ENCODE measurements at places on chromosomes 5 and 9.

- DNase-seq = peak; percentile 20
Observed at GRCh38 chr5:55969956-55970355, 24.8 kb downstream of the IL6ST start.

DNA sequence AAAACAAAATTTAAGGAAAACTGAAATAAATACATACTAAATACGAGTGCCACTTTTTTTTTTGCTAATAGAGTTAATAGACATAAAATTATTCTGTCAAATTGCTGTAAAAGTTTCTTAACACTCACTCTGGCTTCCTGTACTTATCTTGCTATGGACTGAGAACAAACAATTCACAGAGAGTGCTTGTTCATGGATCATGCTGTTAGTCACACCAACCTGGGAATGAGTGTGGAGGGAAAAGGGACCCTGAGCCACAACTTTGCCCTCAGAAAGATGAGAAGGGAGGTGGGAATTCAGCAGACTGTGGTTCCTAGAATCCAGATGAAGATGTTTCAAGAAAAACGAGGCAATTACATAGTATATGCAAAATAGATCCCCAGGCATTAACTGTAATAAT lies 246.9 kb downstream of the FBXL7 start:
- no peak for DNase-seq

DNA sequence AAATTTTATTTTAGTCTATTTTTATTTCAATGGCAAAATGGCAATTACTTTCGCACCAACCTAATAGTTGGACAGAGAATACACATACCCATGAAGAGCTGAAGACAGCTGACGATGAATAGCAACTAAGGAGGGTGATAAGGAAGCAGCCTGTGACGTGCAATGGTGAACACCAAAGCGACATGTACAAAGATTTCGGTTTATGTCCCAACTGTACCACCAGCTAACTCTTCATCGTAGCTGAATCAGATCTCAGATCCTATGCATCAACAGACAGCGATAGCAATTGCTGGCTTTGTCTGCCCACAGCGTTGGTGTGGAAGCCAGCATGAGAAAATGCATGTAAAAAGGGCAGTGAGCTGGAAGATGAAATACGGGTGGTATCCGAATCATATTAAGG lies 130.6 kb upstream of the ANKH start:
- no peak for DNase-seq

- no peak for DNase-seq
Observed at GRCh38 chr5:119017994-119018393, 29.6 kb upstream of the DTWD2 start.

GRCh38 chr5:97281257-97281656 lies 98.2 kb upstream of the RIOK2 start:
- no peak for DNase-seq

GRCh38 chr5:160548949-160549645 lies 127.4 kb downstream of the PTTG1 start:
- no peak for DNase-seq

DNA sequence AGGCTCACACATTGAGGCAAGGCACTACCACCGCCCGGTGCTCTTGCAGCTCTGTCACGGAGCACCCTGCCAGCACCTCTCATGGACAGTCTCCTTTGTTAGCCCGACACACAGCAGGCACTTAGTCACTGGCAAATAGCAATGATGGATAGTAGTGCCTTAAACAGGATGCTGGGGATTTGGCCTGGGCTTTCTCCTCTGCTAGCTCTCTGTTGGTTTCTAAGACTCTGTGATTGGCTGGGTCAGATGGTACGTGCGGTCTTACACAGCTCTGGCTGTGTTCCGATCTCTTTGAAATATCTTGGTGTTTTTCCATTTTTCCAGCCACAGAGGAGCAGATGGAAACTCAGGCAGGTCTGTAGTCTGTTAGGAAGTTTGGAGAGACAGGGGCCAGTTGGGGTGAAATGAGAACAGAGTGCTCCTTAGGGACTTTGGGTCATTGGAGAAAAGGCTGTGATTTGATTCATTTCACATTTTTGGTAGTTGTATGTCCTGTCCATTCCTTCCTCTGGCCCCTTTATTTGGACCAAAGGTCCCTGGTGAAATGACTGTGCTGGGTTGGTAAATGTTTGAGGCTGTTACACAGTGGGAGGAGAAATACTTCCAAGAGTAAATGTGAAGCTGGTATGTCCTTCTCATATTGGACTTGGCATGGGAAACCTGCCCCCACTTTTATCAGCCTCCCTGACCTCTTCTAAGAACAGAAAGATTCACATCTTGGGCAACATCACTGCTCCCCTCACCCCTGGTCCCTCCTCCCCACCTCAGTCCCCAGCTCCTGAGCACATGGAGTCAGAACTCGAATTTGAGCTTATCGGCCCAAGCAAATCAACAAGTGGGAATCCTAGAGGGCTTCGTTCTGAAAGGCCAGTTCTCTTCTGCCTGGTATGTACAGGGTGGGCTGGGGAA lies 3.4 kb downstream of the SMIM3 start:
- DNase-seq = no peak

GRCh38 chr5:36610621-36611020 lies 4.2 kb downstream of the SLC1A3 start:
- no peak for DNase-seq

GRCh38 chr5:95759634-95760033 lies 28.5 kb downstream of the RHOBTB3 start:
- DNase-seq = peak; percentile 77

DNA sequence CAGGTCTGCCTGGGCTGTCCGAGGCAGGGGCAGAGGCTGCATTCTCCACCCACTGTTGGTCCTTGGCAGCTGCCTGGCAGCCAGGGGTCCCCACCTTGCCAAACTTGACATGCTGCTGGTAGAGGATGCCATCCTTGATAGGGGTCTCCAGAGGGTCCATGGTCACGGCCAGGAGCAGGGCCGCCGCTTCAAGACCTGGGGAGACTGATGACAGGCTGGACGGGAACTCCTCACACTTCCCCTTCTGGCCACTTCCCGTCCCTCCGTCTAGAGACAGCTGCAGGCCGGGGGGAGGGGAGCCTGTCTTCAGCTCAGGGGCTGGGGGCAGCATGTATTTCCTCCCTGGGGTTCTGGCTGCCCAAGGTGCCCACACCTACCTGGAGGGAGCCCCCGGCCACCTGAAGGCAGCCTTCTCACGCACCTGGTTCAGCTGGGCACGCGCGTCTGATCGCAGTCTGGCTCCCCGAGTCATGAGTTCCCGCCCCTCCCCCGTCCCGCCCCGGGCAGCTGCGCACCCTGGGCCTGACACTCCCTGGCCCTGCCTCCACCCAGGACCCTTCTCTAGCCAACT lies at the start of gene DOK3:
DOK3 (minus strand) TSS at position 446 of the 571 bp plus-strand sequence; CDS start at position 160, 286 bp downstream.
- no peak for DNase-seq
